ENCODE measurements at places on chromosomes 13 and 19. TPM values are rescaled to one million over a fixed set of nuclear protein-coding genes. Genes with fewer than 3 reads are reported as not detected.

CHAMP1 gene
- 17.5 TPM for total RNA-seq

ZNF524 gene
- total RNA-seq, result 16.5 TPM

CABP5 gene
- total RNA-seq, result not detected

UBE2L5 gene
- total RNA-seq, result not detected

VSTM2B gene
- total RNA-seq, result not detected

FXYD1 gene
- total RNA-seq, result 619 TPM

LILRB3 gene
- 4.5 TPM for total RNA-seq

DNA sequence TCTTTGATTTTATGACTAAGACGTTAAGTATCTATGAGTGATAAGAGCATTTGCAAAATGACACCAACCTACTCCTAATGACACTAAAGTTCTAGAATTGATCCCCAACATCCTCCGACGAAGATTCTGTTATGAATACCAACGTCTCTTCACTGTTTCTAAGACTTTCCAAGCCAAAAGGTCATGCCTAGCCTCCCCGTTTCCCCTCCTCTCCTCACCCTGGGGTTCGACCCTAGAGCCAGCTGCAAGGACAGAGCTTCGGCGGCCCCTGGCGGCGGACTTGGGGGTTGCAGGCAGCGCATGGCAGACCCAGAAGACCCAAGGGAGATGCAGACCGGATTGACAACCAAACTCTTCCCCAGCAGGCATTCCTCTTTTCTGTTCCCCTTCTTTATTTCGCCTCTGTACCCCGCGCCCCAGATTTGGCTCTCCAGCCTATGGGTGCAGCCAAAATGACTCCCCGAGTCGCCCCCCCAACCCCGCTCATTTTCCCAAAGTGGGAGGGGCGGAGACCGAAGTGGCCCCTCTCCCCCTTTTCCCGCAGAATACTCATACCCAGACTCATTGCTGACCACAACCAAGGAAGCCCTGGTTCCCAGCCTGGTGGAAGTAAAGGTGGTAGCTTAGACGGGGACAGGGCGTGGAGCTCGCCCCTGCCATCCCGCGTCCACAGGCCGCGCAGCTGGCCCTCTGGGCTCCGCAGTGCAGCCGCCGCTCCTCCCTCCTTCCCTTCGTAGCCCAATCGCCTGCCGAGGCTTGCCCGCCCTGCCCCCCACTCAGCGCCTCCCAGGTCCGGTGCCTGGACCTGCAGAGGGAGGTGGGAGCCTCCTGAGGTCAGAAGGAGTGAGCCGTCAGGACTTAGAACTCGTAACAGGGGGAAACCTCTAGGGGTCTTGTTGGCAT is 4.1 kb upstream of the EML2 start:
- DNase-seq, result peak; percentile 85

GRCh38 chr13:90956031-90956430 is 391.5 kb upstream of the MIR17HG start:
- DNase-seq, result no peak

GRCh38 chr13:111156421-111156820 is 41.3 kb downstream of the ARHGEF7 start:
- DNase-seq, result no peak

- no peak for DNase-seq
Observed at GRCh38 chr19:46124638-46125115, at the start of gene IGFL3. IGFL3 (minus strand) TSS chr19:46124688; CDS start chr19:46124649, 39 bp downstream.

DNA sequence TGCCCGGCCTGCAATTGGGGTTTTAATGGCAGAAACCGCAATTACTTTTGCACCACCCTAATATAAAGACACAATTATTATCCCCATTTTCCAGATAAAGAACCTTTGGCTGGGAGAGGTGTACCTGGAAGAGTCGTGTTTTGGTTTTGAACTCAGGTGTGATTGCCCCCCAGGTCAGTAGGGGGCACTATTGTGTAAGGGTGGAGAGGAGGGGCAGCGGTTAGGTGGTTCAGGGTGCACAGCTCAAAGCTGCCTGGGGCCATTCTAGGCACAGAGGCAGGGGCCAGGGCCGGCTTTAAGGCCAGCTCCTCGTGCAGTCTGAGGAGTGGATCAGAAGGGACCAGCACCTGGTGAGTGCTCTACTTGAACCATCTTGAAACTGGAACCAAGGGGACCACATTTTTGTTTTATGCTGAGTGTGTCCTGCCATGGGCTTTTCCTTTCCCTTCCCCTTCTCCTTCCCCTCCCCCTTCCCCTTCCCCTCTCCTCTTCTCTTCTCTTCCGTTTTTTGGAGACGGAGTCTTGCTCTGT is 5.8 kb upstream of the FCGRT start:
- no peak for DNase-seq

DNA sequence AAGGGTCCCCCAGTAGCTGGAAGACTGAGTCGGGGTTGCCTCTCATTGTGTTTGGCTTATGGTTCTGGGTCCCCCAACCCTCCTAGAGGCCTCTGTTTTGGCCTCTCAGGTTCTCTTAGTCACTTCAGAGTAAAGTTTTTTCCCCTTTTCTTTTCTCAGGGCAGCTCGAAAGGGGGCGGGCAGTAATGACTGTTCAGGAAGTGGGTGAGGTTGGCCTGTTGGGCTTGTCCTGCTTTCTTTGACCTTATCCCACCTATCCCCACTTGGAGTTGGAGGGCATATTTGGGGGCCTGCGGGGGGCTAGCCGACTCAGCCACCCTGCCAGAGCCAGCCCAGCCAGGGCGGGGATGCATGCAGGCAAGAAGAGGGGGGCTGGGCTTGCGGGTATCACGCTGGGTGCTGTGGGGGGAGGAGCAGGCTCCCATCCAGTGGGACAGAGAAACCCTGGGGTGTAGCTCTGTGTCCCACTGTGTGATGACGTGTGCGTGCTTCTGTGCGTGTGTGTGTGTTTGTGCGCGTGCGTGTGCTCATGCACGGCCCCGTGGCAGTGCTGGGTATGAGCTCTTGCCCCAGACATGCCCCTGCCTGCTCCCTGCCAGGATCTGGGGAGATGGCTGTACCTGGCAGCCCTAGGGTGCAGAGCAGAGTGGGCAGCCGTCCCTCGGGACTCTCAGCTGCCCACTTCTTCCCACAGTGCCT is 1.4 kb downstream of the CIC start:
- peak; percentile 54 for DNase-seq

DNA sequence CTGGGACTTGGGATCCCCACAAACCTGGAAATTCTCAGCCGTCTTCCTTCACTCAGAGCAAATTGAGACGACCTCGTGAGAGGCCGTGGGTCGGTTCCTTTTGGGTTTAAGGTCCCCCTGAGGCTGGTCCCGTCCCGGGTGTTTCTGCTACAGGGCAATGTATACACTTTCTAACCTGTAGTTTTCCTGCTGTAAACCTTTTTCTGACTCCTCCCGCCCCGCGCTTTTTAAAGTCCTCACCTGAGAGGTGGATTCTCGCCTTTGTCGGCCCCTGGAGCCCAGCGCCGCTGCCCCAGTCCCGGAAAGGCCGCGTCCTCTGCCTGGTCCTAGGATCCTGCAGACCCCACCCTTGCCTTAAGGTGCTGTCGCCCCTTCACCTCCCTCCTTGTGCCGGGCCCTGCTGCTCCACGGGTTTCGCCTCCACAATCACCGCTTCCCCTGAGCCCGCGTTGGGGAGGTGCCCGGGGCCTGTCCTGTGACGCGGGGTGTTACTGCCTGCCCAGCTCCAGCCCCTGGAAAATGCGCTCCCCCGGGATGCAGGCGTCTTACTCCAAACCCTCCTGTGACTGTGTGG is 391 bp downstream of the ZNF761 start:
- DNase-seq, result peak; percentile 31

GRCh38 chr13:110027470-110028240 is 241.3 kb upstream of the IRS2 start:
- no peak for DNase-seq

DNA sequence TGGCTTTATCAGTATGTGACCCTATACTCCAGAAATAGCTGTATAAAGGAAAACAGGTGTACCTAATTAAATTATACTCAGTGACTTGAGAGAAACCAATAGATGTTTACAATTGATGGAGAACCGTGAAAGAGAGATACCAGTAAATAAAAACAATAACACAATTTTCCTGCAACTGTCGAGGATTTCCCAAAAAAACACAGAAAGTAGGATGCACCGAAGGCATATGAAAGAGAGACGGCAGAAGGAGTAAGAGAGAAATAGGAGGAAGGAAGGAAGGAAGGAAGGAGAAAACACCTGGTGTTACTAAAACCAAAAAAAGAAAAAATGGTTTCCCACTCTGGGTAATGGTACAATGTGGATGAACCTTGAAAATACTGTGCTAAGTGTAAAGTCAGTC is 6.8 kb upstream of the ZNF229 start:
- no peak for DNase-seq

GRCh38 chr19:42191330-42191729 is 26.1 kb downstream of the DEDD2 start:
- no peak for DNase-seq

GRCh38 chr13:109371066-109371465 is 415.3 kb downstream of the IRS2 start:
- DNase-seq, result no peak

DNA sequence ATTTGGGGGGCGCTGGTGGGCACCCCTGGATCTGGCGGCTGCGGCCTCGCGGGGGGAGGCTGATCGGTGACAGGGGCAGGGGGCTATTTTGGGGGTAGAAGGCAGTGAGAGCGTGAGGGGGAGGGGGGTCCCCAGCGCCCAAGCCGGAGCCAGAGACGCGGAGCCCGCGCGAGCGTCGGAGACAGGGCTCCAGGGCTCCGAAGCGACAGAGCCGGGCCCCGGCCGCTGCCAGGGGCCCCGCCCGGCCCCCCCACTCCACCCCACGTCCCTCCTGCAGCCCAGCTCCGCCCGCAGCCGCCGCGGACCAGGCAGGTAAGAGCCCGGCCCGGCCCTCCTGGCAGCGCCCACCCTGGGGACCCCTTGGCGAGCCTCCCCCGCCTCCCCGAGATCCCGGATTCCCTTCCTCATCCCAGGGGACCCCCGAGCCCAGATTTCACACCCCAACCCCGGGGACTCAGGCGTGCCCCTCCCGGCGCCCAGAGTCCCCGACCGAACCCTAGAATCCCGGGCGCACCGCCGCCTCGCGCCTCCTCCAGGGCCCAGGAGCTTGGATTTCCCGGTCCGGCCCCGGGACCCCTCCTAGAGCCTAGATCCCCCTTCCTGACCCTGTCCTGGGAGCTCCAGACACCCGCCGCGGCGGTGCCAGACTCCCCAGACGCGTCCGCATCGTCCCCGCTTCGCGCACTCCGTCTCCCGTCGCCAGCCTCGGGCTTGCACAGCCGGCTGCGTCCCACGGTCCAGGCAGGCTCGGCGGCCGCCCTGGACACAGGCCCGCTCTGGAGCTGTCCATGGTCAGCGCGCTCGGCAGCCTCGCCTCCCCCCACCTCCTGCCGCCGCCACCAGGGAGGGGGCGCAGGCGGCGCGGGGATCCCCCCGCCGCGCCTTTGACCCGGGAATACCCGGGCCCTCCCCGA is at the start of gene PPFIA3:
PPFIA3 (plus strand) TSS at position 134 of the 914 bp plus-strand sequence. CDS start 8,330 bp downstream, outside the sequence.
- DNase-seq, result peak; percentile 76

DNA sequence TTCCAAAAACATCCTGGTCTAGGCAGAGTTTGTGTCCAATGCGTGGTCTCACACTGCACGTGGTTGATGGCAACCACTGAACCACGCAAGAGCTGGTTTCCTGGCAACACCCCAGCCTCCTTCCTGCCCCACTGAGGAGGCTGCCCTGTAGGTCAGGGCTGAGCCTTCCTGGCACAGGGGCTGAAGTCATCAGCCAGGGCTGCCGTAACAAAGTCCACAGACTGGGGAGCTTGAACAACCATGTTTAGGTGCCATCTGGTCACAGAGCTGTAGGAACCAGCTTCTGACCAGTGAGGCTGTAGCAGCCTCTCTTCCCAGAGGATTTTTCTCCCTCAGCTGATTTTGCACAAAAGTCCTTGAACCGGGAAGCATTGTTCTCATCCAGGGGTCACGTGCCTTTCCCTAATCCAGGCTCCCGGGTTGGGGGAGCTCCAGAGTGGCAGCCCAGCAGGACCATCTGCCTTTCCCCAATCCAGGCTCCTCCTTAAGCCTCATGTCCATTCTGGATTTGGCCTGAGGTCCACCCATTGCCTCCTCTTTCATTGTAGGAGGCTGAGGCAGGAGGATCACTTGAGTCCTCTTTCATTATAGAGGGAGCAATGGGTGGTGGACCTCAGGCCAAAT is 53.9 kb downstream of the CHST8 start:
- DNase-seq, result no peak

All from heart left ventricle (tissue), 16 donors.